ENCODE measurements at places on chromosomes 16 and 17. TPM values are rescaled to one million over a fixed set of nuclear protein-coding genes. Genes with fewer than 3 reads are reported as not detected.

KRTAP4-6 gene
- total RNA-seq: not detected

- H3K36me3 ChIP-seq: no peaks in the 10 kb centered on the region
- H3K27ac ChIP-seq: no peak overlapping the region
- no peak overlapping the region for H3K4me3 ChIP-seq
- no peaks in the 10 kb centered on the region for H3K4me1 ChIP-seq
These were observed 25.1 kb upstream of the CCNF start for GRCh38 chr16:2404099-2404498.

TEPSIN gene
- total RNA-seq: 43.0 TPM

DNA sequence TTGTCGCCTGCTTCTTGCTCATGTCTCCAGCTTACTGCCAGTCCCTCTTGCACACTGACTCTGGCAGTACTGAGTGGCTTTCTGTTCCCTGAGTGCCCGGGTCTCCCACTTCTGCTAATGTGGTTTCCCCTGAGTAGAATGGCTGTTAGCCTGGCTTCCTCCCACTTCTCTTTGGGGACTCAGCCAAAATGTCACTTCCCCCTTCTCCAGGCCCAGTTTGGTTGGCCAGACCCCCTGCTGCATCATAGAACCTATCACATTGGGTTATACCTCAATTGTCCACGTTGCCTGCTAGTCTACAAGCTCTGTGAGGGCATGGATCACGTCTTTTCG lies 304.4 kb downstream of the HS3ST3B1 start:
- H3K27ac ChIP-seq: no peak overlapping the region
- no peaks in the 10 kb centered on the region for H3K27me3 ChIP-seq

IL32 gene
- 5.5 TPM for total RNA-seq

GRCh38 chr17:68246271-68247028 lies 1.4 kb upstream of the AMZ2 start:
- H3K27ac ChIP-seq: no peak overlapping the region
- peaks cover 1% of the 10 kb centered on the region for H3K36me3 ChIP-seq
- H3K4me3 ChIP-seq: peak overlapping the region; percentile 79
- peaks cover 29% of the 10 kb centered on the region for H3K4me1 ChIP-seq
- no peaks in the 10 kb centered on the region for H3K27me3 ChIP-seq
- DNase-seq: no peak

DNA sequence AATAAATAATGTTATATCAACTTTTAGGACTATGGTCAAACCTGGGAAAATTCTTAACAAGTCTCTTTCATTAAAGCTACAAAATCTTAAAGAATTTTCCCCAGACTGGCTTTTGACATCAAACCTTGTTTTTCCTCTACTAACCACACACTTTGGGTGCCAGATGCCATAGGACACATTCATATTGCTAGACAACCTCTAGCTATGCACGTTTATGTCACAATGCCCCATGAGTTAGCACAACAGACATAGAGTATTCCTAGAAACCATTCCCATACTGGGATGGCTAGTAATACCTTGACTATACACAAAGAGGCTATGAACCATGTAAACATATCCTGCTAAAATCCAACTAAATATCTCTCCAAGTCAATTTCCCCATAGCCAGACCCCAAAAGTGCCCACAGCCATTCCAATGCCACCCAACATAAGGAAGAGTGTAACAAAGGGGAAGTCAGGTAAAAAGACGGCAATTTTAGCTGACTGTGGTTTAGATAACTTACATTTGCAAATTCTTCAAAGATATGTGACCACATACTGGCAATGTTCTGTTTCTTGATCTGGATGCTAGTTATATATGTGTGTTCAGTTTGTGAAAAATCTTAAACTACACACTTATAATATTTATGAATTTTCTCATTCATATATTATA lies 23.4 kb downstream of the SMURF2 start:
- H3K4me1 ChIP-seq: peaks cover 8% of the 10 kb centered on the region
- no peak overlapping the region for H3K4me3 ChIP-seq
- no peaks in the 10 kb centered on the region for H3K27me3 ChIP-seq
- DNase-seq: no peak
- H3K27ac ChIP-seq: no peak overlapping the region
- no peaks in the 10 kb centered on the region for H3K36me3 ChIP-seq

Measured in suprapubic skin (tissue), 4 donors.